NCI-H1694 (cell line): ENCODE measurements at places on chromosomes 2 and 18.

GRCh38 chr2:181305301-181306123 is 151.7 kb upstream of the ITGA4 start:
- no peak for DNase-seq

- no peak for DNase-seq
Observed at GRCh38 chr2:215299337-215299859, 12.5 kb upstream of the ATIC start.

- DNase-seq: peak; percentile 75
Observed at GRCh38 chr2:152189622-152190495, 14.3 kb upstream of the STAM2 start.

- DNase-seq: no peak
Observed at GRCh38 chr18:76356666-76357065, 138.4 kb downstream of the ZNF516 start.

GRCh38 chr2:179106342-179106675 is 56.4 kb upstream of the CCDC141 start:
- no peak for DNase-seq

- no peak for DNase-seq
Observed at GRCh38 chr2:233063269-233063975, 3.3 kb downstream of the INPP5D start.

- no peak for DNase-seq
Observed at GRCh38 chr2:37698931-37699481, 27.6 kb upstream of the CDC42EP3 start.

DNA sequence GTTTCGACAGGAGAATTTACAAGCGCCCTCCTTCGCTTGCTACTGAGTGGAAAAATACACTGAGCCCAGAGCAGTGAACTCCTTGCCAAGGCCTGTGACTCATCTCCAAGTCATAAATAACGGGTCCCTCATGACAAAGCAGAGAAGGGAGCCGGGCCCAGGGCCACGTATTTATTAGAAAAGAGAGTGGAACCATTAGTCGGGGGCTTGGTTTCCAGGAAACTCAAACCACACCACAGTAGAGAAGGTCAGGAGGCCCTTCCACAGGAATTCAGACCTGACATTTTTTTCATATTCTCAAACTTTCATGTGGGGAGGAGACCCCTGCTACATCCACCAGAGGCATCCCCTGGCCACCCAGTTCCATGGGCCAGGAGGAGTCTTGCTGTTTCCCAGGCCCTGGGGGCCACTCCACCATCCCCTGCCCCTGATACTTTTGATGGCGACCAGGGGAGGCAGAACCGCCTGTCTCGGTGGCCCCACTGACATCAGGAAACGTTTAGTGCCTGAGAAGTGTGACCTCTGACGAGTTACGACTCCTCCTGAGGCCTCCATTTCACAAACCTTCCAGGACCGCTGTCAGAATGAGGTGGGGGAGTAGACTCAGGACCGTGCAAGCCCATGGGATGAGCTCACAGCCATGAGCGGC is 289.7 kb downstream of the DYSF start:
- DNase-seq: no peak

DNA sequence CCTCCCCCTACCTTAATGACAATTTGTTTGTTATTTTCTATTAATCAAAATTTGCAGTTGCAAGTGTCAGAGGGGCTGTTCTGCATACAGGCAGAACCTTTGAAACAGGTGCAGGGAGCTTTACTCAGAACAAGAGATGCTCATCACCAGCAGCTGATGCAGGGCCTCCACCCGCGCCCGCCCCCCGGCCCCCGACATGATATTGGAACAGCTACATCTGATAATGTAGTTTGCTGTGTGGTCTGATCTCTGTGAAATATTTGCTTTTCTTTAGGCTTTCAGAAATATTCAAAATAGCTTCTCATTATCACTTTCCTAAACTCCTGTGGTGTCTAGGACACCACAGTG is 130.0 kb downstream of the PRKCE start:
- DNase-seq: no peak

DNA sequence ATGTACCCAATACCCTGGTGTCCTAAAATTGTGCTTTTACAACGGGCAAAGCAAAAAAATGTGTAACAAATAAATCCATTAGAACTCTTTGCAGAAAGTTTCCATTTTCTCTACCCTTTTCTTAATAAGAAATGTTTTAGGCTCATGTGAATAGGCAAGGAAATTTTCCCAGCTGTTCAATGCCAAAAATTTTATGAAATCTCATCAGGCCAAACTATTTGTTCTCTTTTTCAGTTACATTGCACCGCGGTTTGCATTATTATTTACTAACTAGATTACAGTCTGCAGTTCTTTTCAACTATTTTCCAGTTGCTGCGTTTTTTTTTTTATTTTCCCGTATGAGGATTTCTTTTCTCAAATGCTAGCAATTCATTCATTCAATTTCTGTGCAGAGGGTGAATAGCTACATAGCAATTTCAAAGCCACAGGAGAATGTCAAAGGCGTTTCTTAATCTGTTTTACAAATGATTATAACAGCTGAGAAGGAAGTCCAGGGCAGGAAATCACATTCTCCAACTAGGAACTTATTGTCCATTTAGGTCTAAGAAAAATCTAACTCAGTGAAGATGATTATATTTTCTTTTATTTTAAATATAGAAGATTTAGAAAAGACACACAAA is 367.5 kb upstream of the MMADHC start:
- DNase-seq: no peak

GRCh38 chr2:96870626-96871255 is 861 bp upstream of the SEMA4C start:
- no peak for DNase-seq

DNA sequence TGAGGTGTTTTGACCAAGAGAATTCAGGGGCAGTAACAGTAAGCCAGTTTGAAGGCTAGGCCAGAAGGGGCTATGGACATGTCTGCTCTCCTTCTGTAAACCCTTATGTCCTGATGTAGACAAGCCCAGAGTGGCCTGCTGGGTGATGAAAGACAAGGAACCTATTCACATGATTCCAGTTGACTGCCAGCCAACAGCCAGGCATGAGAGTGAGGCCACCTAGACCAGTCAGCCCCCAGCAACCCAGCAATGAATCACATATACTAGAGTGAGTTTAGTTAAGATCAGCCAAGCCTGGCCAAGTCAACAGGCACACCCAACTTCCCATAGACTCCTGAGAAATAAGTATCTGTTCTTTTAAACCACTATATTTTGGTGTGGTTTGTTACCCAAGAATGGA is 1889.7 kb upstream of the CELF4 start:
- DNase-seq: no peak

DNA sequence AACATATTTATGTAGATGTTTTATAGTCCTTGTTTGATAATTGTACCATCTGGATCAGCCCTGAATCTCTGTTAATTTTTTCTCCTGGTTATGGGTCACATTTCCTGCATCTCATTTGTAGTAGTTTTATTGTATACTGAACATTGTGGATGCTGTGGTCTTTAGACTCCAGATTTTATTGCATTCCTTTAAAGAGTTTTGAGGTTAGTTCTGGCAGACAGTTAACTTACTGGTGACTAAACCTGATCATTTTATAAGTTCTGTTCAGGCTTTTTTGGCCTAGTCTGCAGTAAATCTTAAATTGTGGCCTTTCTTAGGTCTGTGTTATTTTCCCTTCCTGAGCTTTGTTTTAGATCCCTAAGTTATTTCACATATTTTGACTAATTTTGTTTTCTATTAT is 84.3 kb downstream of the FANCL start:
- DNase-seq: no peak

GRCh38 chr18:79988451-79989194 is at the start of gene TXNL4A:
Gene TXNL4A, minus strand, starts transcription at chr18:79988563. Its CDS starts 171 bp downstream, at chr18:79988392.
- DNase-seq: no peak

GRCh38 chr2:109659396-109660045 is 45.4 kb downstream of the SOWAHC start:
- no peak for DNase-seq

DNA sequence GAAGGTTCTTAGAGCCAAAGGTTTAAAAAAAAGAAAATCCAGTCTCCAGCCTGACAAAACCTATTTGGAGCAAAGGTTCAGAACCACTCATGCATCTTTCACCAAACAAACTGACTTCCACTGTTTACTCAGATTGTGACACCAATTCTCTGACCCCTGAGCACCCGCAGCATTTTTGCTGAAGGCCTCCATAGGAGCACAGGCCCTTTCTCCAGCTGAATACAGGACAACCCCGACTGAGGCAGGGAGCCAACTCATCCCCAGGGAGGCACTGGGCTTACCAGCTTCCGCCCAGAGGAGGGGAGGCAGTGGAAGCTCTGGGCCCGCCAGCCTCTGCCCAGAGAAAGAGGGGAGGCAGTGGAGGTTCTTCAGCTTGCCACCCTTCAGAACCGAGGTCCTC is 51.0 kb upstream of the CNGA3 start:
- no peak for DNase-seq

DNA sequence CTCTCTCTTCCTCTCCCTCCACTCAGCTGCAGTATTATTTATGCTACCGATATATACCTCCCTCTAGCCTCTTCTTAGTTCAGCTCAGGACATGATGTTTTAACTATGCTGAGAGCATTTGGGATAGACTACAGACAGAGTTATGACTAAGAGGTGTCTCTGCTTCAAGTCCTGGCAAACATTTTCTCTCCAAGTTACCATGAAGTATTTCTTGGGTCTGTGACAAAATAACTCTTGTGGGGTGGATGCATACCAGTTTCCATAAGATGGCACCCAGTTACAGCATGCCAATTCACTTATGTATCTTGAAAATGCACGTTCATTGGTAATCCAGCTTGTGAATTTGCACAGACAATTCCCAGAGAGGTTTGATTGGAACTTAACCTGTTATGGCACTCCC is 737.6 kb downstream of the SLC4A3 start:
- DNase-seq: no peak

GRCh38 chr2:19235308-19235707 is 123.1 kb downstream of the OSR1 start:
- DNase-seq: no peak

DNA sequence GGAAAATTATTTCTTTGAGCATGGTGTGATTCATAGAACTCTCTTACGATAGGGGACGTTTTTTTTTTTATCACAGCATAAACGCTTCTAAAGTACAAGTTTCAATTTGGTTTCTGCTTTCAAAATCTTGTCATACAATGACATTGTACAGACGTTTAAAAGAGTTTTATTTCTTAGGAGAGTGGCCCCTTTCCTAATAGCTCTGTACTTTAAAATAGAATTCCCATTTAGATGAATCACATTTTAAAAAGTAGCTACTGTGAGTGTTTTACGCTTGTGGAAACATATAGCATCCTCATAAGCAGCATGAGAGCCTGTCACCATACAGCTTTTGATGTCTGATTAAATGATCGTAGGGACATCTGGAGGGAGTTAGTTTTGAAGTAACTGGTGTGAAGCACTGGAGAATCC is 510.9 kb downstream of the PARD3B start:
- DNase-seq: no peak

DNA sequence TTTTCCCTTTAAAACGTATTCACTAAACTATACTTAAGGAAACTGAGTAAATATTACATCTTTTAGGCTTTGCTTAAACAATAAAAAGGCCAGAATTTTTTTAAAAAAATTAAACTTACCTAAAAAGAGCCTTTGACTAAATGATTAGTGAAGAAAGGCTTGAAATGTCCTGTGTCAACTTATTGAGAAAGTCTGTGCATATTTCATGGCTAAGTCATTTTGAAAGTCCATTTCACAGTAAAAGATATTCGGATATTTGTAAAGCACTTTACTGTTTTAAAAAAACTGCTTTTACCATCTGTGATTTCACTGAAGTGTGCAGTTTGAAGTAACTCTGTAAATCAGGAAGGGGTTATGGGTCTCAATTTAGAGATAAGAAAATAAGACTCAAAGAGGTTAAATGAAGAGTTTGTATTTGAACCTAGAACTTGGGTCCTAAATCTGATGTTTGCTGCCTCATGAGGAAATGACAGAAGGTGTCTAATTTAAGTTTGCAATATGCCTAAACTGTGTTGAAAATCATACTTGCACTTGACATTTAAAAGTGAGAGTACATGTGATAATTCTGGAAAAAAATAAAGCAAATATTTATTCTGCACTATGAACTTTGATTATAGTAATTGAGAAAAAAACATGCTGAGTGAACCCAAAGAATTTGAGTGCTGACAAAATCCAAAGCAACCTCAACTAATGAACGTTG is 50.5 kb downstream of the RAB27B start:
- no peak for DNase-seq

DNA sequence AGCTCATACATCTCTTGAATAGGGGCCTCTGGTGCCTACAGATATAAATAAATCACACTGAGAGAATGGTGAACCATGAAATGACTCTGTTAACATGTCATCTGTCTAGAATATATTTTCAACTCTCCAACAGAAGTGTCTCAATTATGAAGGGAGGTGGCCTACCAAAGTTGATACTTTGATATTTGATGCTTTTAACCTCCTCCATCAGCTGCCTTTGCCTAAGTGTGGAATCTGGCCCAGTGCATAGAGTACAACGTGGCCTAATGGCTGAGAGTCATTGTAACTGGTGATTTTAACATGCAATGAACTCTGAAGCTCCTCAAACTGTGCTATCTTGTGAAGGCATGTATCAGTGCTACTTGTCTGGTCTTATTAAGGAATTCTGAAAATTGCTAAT is 93.4 kb downstream of the MYO3B start:
- no peak for DNase-seq

- no peak for DNase-seq
Observed at GRCh38 chr18:58139459-58140386, 95.7 kb downstream of the NEDD4L start.
